ENCODE measurements at places on chromosomes 3 and 15.
A peak's percentile ranks its signal among the peaks of the same experiment; 100 is the strongest.

GRCh38 chr3:160184655-160185054, 40.6 kb upstream of the C3orf80 start:
- no peak for DNase-seq

- no peak for DNase-seq
Measured at GRCh38 chr15:91279486-91279885, 179.4 kb downstream of the SV2B start.

DNA sequence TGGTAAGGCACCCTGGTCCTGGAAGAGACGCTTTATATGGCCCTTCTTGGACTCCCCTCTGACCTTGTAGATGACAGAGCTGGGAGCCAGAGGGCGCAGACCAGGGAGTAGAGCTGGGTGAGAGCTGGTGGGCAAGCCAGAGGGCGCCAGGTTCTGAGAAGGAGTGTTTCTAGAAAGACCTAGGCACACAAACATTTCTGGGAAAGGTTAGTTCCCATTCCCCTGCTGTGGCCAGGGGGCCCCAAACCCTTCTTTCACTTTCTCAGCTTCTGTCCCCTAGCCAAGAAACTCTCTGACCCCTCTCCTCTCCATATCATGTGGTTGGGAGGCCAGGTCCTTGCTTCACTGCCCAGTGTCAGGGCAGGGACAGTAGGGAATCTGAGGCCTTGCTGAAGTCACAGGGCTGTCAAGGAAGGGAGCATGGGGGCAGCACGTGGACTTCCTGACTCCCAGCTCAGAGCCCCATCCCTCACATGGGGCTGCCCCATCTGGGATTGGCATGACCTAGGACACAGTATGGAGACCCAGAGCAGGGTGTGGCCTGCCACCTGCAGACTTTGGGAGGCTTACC, 3.6 kb downstream of the HEMK1 start:
- no peak for DNase-seq

GRCh38 chr15:26631894-26632293, 141.0 kb downstream of the GABRB3 start:
- no peak for DNase-seq

- no peak for DNase-seq
Measured at GRCh38 chr15:68699124-68699880, 120.5 kb downstream of the CORO2B start.

- no peak for DNase-seq
Measured at GRCh38 chr3:35307296-35307695, 332.0 kb upstream of the ARPP21 start.

DNA sequence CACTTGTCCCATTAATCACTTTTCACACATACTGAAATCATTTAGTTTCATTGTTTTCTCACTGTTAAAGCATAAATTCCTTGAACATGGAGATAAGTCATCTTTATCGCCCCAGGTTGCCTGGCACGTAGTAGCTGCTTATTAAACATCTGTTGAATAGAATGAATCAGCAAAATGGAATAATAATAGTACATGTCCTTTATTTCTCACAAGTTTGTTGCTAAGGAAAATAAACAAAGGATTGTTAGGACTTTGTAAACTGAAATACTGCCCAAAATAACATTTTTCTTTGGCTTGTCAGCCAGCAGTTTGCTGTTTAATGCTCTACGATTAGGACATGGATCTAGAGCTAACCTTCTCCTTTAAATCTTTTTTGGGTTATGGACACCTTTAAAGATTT, 17.9 kb downstream of the SLC35A5 start:
- no peak for DNase-seq

DNA sequence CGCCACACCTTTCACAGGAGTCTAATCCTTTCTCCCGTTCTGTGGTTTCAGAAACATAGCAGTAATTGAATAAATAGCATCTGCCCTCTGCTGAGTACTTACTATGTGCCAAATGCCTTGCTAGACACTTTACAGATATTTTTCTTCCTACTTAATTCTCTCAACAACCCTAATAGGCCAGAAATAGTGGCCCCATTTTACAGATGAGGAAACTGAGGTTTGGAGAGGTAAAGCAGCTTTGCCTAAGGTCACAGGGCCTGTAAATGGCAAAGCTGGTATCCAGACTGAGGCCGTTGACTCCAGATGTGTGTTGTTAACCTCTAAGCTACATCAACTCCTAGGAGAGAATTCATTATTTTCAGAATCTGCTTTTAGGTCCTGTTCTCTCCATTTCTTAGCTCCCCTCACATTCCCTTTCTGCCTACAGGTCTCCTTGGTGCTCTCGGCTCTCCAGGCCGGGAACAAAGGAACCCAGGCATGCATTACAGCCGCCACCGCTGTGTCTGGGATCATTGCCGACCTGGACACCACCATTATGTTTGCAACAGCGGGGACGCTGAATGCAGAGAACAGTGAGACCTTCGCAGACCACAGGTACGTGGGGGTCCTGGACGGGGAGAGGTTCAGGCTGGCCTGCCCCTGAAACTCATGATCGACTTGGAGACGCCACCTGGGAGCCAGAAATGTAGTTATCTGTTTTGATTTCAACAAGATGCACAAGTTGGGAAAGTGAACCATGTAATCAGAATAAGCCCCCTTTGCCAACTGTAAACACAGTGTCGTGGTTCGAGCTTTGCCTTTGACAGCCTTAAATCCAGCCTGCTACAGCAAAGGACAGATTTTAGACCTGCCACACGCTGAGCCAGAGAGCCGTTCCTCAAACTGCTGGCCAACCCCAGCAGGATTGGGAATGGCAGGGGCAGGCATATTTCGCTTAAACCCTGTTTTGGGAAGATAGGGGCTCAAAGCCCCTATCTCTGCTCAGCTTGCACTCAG, 246.5 kb upstream of the TPM1 start:
- no peak for DNase-seq

DNA sequence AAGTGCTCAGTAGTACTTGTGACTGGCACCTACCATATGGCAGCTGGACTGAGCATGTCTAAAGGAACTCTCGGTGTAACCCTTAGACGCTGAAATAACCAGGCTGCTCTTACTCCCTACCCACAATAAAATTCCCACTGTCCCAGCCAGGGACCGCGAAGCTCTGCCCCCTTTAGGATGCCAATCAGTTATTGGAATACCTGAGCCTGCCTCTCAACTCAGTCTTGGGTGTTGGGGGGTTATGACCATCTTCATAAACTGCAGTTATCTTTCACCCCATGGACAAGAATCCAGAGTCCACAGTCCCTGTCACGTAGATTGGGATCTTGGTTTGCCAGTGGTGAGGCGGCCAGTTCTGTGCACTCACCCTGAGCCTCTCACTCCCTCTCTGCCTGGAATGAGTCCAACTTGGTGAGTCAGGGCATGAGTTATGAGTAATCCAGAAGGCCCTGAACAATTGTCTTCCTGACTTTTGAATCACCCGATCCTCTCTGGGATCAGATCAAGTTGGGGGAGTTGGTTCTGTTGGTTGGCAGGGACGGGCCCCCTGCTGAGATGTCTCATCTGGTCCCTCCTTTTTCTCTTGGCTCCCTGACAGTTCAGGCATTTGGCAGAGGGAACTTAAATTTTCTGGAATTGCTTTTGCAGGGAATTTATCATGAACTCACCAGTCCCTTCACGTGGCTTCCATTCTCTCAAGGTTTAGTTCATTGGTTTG, 120.1 kb upstream of the UBE2E1 start:
- peak; percentile 96 for DNase-seq

GRCh38 chr3:80259736-80260135, 491.9 kb upstream of the ROBO1 start:
- no peak for DNase-seq

GRCh38 chr15:25545017-25545416, 106.2 kb upstream of the UBE3A start:
- DNase-seq, result peak; percentile 25

GRCh38 chr15:48563934-48564333, 81.6 kb downstream of the FBN1 start:
- no peak for DNase-seq

DNA sequence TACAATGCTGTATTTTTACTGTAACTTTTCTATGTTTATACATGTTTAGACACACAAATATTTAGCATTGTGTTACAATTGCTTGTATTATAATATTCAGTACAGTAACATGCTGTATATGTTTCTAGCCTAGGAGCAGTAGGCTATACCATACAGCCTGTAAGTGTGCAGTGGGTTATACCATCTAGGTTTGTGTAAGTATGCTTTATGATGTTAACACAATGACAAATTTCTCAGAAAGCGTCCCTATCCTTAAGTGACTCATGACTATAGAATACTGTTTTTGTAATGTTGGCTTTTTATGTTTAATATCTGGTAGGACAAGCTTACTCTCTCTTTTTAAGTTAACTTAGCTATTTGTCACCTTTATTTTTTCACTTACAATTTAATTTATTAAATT, 127.5 kb upstream of the THRB start:
- DNase-seq, result no peak

DNA sequence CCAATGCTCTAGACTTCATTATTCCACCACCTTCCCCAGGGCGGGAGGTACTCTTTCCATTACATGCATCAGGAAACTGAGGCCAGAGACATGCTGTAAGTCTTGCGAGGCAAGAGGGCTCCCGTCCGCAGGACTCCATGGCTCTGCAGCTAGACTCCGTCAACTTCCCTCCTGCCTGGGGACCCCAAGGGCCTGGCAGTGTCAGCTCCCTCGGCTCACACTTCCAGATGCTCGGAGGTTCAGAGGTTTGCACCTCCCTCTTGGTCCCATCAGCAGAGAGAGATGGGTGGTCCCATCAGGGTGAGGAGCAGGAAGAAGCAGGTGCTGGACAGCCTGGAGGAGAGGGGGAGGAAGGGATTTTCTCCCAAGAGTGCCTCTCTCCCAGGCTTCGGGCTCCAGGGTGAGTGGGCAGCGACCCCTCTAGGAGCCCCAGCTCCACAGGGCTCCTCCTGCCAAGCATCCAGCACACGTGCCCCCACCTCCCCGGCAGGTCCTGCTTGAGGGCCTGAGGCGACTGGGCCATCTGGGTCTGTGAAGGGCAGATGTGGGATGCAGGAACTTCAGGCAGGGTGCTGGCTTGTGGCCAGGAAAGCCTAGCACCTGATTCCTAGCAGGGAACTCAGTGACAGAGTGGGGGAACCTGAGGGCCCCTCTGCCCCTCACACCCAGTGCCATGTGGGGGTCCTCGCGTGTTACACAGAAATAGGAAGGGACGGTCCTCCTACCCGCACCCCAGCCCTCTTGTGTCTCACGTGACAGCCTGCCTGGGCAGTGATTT, 9.3 kb downstream of the PAK6 start:
- DNase-seq, result no peak

DNA sequence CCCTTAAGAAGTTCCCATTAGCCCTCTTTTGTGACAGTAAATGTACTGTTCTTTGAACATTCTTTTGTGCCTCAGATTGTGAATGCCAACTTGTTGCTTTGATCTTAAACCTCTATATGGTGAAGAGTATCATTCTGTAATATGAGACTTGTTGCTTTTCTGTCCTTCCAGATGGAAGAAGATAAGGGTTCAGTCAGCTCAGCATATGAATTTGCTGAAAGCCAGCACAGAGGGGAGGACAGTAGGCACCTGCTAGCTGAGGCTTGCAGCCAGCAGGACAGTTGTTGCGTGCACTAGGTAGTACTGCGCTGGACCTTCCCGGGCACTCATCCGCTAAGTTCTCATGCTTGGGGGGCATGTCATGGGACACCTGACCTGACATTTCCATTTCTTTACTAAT, 74.7 kb downstream of the DCUN1D1 start:
- DNase-seq, result no peak

DNA sequence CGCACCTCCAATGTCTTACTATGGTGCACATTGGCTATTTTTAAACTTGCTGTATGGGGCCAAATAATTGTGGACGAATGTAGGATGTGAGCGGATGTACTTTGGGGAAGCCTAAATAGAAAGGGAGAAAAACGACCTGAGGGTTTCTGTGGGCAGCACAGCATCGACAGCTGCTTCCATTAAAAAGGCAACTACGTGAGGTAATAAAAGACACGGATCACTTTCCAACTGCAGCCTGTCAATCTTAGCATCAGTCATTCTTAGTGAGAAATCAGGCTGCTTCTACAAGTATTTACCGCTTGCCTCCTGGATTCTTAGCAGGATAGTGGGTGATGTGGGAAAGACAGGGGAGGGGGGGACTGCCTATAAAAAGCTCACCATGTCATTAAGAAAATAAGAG, 186.7 kb upstream of the SLC2A2 start:
- no peak for DNase-seq

GRCh38 chr3:73669260-73669659, 44.5 kb upstream of the PDZRN3 start:
- no peak for DNase-seq

GRCh38 chr3:23489300-23490158, 286.4 kb downstream of the UBE2E2 start:
- no peak for DNase-seq

DNA sequence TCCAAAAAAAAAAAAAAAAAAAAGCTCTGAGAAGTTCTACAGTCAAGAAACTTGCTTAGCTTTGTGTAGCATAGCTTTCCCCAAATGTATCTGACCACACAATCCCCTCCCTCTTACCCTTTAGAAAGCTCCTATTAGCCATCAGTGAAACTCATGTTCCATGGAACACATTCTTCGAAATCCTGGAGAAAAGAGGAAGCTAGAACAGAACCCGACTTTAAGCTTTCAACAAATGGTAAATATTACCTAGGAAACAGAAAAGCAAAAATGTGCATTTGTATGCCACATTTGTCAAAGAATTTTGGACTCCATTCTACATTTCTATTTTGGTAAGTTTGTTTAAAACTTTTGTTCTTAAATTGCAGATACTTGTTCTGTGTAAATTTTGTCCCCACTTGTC, 17.4 kb upstream of the CRTC3 start:
- no peak for DNase-seq

DNA sequence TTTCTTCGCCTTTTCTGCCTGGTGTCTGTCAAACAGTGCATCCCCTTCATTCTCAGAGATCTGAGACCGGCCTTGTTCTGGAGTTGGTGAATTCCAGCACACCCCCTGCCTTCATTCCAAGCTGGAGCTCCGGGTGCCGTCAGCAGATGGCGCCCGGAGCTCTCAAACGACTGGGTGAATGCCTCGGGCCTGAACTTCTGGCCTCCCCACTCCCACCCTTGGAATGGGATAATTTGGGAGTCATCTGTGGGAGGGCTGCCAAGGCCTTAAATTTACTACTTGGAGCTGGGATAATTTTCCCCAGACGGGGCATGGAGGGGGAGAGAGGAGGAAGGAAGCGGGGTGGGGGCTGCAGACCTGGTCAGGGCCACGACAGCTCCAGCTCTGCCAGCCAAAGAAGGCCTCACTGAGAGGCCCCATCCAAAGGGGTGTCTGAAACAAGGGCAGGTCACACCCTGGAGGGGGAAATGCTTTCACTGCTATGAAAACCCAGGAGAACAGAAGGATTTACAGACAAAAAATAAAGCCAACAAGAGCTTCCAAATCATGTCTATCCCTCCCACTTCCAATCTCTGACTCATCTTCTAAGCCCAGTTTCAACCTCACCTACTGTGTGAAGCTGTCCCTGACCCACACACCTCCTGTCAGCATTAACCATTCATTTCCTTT, 187.9 kb downstream of the OPA1 start:
- no peak for DNase-seq

- no peak for DNase-seq
Measured at GRCh38 chr15:95350908-95351307, 979.6 kb upstream of the NR2F2 start.

- DNase-seq, result no peak
Measured at GRCh38 chr3:179868715-179869114, 168.0 kb downstream of the PEX5L start.
